Muscle of leg (tissue), 16 donors: ENCODE measurements at places on chromosomes 13 and 19.

DNA sequence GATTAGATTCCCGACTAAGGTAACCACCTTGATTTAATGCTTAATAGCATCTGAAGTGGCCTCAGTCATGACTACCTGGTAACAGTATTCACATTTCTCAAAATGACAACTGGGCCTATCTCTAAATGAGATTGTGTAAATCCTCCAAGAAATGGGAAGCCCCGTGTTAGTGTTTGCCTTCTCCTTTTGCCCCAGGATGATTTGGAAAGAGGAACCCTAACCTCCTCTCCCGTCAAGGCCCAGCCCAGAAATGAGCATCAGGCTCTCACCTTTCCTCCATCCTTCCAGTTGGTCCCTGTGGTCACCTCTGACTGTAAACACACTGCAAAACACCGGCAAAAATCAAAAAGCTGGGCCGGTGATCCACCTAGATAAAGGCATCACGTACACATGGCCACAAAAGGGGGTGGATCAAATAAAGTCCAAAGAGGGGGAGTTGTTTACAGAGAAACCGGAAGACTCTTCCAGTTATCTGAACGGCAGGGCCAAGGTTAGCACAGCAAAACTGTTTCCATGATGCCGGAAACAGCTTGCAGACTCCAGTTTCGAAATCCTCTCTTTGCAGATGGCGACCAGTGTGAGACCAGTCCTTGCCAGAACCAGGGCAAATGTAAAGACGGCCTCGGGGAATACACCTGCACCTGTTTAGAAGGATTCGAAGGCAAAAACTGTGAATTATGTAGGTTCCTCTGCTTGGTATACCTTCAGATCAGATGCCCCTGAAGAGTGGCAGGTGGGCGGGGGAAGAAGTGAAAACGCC is 16.4 kb downstream of the F10 start:
- no peak for DNase-seq

GRCh38 chr19:51469162-51469561 is 9.2 kb upstream of the CEACAM18 start:
- no peak for DNase-seq

- DNase-seq = no peak
Observed at GRCh38 chr13:24178847-24179485, 18.4 kb downstream of the SPATA13 start.

DNA sequence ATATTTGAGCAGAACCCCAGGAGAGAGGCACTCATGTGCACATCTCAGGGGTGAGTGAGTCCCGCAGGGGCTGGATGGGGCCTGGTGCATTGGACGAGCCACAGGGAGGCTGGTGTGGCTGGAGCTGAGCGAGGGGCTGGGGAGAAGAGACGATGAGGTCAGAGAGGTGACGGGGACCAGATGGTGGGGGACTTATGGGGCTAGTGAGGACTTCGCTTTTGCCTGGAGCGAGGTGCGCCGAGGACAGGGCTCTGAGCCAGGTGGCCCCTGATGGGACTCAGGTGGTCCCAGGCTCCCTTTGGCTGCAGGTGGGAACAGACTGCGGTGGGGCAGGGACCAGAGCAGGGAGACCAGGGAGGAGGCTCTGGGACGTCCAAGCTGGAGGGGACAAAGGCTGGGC is 6.9 kb upstream of the FXYD3 start:
- DNase-seq = no peak

DNA sequence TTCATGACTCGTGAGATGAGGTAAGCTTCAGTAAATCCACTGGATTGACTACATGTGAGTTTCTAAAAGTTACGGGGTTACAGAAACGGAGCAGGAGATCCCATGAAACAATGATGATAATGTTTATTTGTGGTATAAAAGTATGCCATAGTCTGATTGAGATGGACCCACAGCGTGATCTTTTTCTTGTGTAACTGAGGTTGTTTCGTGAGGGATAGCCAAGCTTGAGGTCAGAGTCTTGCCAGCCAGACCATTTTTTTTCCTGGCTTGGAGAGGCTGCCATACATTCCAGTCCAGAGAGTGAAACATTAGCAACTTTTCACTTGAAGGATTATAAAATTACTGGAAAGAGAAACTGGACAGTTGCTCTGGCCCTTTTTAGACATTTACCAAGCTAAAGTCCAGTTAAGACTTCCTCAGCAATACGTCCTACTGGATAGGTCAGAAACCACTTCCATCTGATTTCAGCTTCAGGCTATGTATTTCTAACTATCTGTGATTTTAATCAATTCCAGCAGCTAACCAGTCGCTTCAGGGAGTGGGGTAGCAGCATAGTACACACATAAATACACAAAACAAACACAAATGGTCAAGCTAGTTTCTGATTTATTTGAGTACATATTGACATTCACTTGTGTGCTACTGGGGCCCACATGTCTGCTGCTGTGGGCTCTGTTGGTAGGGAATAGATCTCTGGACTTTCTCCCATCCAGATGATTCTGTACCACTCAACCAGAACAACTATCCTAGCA is 194.6 kb downstream of the POSTN start:
- peak; percentile 46 for DNase-seq

GRCh38 chr19:41925208-41926003 is 2.8 kb downstream of the ERFL start:
- DNase-seq = no peak

DNA sequence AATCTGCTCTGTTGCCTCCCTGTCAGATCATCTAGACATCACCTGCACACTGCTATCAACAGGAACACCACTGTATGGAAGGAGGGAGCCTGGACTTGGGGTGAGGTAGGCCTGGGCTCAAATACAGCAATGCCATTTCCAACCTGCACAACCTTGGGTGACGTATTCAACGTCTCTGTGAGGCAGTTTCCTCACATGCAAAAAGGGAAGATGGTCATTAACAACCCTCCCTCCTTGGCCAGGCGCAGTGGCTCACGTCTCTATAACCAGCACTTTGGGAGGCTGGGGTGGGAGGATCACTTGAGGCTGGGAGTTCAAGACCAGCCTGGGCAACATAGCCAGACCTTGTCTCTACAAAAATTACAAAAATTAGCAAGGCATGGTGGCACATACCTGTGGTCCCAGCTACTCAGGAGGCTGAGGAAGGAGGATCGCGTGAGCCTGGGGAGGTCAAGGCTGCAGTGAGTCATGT is 13.1 kb downstream of the XRCC1 start:
- DNase-seq = no peak

DNA sequence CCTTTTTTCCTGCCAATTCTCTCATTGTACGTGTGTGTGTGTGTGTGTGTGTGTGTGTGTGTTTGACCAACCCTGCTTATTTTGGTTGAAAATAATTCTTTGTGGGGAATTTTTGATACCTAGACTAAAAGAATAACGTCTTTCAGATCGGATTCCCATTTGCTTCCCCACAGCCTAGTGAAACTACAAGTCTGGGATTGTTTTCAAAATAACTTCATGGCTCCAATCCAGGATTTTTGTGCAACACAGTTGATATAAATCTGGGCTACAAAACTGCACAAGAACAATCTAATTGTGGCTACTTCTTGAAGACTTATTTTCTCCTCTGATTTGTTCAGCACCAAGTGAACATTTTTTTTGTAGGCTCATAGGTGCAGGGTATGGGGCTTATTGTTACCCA is 332.8 kb upstream of the MIR17HG start:
- peak; percentile 80 for DNase-seq

- no peak for DNase-seq
Observed at GRCh38 chr13:114005206-114005724, 31.4 kb upstream of the C13orf46 start.
